Activated CD4-positive, alpha-beta memory T cell treated with anti-CD3 and anti-CD28 coated beads, Interleukin-2, amount 10 ng/mL, durations not matched to agents 7 days and 5 days (primary cell): ENCODE measurements at places on chromosomes 3 and 15. TPM values are rescaled to one million over a fixed set of nuclear protein-coding genes. Genes with fewer than 3 reads are reported as not detected.

AP3B2 gene
- not detected for total RNA-seq

ALG1L2 gene
- 0.70 TPM for total RNA-seq

DCP1A gene
- 34.7 TPM for total RNA-seq

BFSP2 gene
- 0.55 TPM for total RNA-seq

SLC51A gene
- not detected for total RNA-seq

NR1I2 gene
- total RNA-seq, result 0.13 TPM

CCDC80 gene
- total RNA-seq, result 0.40 TPM

FBXL2 gene
- total RNA-seq, result not detected

GPR171 gene
- 204 TPM for total RNA-seq
